D341Med (cell line): ENCODE measurements at places on chromosomes 13 and 19.

GRCh38 chr19:56538761-56539263 is at the start of gene ZFP28:
Gene ZFP28, plus strand, starts transcription at chr19:56538948. Its CDS starts 71 bp downstream, at chr19:56539019.
- peak; percentile 97 for DNase-seq

- no peak for DNase-seq
Measured at GRCh38 chr13:99124794-99125316, 75.8 kb upstream of the UBAC2 start.

GRCh38 chr13:41457589-41458186 is 338 bp downstream of the RGCC start:
- DNase-seq = no peak

DNA sequence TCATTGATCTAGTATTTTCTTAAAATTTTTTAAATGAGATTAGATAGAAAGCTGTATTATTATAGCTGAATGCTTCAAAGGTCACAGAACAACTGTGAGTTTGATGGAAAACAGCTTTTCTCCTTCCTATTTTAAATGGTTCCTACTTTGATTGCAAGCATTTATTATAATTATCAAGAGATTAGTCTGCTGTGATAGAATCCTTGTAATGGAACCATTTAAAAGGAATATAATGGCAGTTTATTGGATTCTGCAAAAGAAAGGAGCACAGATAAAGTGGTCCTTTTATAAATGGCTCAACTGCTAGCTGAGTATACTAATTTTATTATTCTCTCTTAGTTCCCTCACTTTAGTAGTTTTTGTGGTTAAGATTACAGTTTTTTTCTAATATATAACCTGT is 87.0 kb downstream of the MAB21L1 start:
- no peak for DNase-seq

GRCh38 chr19:4060621-4061177 is 6.0 kb downstream of the ZBTB7A start:
- DNase-seq = no peak

GRCh38 chr19:31096062-31096830 is 253.0 kb downstream of the TSHZ3 start:
- DNase-seq = no peak

DNA sequence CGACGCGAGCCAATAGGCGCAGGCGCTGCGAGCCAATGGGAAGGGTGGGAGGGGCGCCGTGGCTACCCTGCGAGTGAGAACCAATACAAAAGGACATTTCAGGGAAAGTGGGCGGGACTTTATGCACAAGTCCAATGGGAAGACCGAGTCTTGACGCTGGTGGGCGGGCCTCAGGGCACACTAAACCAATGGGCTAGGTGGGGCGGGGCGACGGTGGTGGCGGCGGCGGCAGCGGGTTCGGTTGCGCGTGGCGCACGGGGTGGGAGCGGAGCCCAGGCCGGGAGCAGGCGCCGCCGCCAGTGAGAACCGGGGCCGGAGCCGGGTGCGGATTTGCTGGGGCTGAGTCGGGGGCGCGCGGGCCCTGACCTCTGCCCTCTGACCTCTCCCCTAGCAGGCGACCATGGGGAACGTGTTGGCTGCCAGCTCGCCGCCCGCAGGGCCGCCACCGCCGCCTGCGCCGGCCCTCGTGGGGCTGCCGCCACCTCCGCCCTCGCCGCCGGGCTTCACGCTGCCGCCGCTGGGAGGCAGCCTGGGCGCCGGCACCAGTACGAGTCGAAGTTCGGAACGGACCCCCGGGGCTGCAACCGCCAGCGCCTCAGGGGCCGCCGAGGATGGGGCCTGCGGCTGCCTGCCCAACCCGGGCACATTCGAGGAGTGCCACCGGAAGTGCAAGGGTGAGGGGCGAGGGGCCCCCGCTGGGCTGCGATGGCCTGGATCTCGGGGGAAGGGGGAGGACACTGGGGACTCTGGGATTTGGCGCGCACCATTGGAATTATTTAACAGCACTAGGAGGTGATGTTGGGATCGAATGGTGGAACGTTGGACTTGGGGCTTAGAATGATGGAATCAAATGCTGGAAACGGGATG is at the start of gene TOMM40:
TOMM40 (plus strand) TSS at position 239 of the 867 bp plus-strand sequence; CDS start at position 401, 162 bp downstream.
- peak; percentile 49 for DNase-seq
